ENCODE measurements at places on chromosomes 2 and 18. TPM values are rescaled to one million over a fixed set of nuclear protein-coding genes. Genes with fewer than 3 reads are reported as not detected.

DNA sequence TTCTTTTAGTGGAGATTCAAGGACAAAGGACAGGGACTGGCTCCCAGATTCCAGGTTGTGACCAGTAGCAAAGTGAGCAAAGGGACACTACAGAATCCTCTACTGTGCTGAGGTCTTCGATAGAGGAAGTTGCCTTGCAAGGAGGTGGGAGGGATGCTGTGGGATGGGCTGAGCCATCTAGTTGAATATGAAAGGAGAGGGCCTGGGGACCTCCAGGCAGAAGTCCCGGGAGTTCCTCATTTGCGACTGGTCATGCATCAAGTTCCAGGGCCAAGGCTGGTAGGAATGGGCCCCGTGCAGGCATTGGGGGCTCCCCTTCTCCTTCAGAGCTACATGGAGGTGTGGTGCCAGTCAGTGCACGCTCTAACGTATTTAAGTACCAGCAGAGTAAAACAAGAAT is 12.6 kb upstream of the PROM2 start:
- no peak for DNase-seq

DNA sequence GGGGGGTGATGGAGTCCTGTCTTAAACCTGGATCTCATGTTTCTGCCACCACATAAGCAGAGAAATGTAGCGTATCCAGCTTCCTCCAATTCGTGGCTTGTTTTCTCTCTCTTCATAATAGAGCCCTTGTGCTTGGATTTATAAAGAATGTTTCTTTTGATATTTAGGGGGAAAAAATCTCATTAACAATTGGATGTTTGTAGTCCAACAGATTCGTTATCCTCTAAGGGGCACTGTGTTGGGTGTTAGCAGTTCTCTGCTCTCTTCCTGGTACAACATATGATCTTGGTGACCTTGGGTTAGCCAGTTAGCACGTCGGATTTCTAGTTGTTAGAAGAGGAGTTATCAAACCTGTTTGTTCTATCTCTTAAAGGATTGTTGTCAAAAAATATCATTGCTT is 127.8 kb downstream of the FMNL2 start:
- no peak for DNase-seq

GRCh38 chr2:179898873-179899272 is 37.5 kb upstream of the ZNF385B start:
- DNase-seq: peak; percentile 79

The NEU2 gene
- total RNA-seq: 4.0 TPM

GRCh38 chr18:41513438-41513837 is 441.6 kb upstream of the PIK3C3 start:
- DNase-seq: no peak

DNA sequence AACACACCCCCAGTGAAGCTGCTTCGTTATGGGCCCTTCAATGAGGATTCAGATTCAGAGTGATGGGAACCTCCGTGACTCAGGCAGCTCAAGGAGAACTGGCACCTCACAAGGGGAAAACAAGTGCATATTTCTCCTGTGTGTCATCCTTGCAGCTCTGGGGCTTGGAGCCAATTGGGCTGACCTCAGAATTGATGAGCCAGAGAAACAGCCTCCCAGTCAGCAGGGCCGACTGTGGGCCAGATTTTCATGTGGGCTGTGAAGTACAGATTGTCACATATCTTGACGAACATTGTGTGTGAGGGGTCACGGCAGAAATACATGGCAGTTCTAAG is 189.6 kb upstream of the SP5 start:
- peak; percentile 97 for DNase-seq

The BOK gene
- total RNA-seq: 39.3 TPM

- DNase-seq: peak; percentile 74
Measured at GRCh38 chr18:49656073-49656692, 94.3 kb downstream of the LIPG start.

DNA sequence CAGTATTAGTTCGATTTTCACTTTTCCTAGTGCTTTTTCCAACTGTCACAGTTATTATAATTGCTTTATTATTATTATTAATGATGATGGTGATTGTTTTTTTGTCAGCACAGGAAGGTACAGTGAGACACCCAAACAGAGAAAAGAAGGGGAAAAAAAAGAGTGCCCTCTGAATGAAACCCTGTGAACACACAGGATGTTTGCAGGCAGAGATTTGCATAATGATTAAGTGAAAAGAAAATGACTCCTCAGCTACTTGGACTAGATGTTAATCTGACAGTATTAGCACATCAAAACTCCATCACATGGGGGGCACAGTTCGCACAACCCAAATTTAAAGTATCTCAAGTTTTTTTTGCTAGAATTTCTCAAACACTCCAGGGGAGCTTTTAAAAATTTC is 32.9 kb downstream of the ADD2 start:
- no peak for DNase-seq

The DOK6 gene
- not detected for total RNA-seq

DNA sequence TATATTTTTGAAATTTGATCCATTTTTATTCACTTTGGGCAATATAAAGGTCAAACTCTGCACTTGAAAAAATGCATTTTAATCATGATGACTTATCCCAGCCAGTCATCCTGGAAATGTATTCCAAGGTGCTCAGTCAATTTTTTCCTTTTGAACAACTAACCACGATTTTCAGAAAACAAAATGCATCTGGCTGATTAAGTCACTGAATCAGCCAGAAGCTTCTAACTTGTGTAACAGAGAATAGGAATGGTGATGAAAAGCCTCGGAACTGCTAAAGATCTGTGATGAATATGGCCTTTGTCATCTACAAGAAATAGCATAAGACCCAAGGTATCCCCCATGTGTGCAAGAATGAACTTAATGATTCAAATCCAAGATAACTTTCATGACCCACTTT is 572.7 kb downstream of the EPHA4 start:
- peak; percentile 49 for DNase-seq

DNA sequence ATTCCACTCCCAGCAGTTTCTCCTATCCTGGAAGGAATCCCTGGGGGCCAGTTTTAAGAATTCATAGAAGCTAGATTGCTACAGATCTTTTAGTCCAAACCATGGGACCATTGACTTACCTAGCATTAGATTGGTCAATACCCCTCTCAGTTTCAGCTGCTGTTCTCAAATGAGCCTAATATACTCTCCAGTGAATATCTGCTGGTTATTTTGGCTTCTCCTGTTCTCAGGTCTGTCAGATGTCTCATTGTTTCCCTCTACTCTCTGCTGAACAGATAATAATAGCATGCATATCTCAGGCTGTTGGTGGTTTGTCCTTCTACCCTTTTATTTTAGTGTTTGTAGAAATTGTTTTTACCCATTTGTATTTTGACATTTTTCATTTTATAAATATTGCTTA is 99.5 kb downstream of the FHOD3 start:
- DNase-seq: no peak

DNA sequence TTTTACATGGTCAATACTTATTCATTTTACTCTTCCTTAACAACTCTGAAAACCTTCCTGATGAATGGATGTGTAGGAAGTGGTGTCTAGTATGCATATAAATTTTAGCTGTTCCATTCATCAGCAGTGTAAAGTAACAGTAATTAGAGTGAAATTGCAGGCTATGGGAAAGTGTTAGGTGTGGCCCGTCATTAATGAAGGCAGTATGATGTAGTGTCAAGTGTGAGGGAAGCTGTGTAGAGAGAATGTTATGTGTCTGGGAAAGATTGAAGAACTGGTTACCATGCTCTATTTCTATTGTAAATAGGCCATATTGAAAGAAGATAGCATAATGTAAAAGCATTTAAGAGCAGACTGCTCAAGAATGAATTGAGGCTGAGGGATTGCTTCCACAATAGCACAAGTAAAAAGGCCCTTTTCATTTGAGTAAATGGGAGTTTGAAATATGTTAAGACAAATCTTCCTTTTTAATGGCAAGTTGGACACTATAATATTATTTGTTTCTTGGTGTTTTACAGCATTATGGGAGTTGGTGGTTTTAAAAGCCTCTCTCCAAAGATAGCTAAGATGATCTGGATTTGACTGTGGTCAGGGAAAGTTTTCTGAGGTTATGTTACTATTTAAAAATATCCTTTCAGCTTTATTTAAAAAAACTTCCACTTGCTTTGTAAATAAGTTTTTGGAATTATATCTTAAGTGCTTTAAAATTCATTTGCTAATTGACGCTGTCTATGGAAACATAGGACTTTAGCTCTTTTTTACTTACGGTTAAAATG is 401.0 kb upstream of the ZEB2 start:
- DNase-seq: no peak

- no peak for DNase-seq
Measured at GRCh38 chr2:165013944-165014619, 58.8 kb upstream of the SLC38A11 start.

DNA sequence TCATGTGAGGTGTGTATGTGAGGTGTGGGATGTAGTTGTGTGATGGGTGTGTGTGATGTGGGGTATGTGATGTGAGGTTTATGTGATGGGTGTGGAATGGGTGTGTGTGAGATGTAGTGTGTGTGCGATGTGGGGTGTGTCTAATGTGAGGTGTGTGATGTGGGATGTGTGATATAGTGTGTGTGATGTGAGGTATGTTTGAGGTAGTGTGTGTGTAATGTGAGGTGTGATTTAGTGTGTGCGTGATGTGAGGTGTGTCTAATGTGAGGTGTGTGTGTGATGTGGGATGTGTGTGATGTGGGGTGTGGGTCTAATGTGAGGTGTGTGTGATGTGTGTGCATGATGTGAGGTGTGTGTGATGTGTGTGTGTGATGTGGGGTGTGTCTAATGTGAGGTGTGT is 55.3 kb downstream of the TWIST2 start:
- no peak for DNase-seq

The DPYSL5 gene
- not detected for total RNA-seq

- DNase-seq: no peak
Measured at GRCh38 chr2:241020629-241021190, 22.3 kb downstream of the SNED1 start.

The CAVIN2 gene
- total RNA-seq: 0.07 TPM

DNA sequence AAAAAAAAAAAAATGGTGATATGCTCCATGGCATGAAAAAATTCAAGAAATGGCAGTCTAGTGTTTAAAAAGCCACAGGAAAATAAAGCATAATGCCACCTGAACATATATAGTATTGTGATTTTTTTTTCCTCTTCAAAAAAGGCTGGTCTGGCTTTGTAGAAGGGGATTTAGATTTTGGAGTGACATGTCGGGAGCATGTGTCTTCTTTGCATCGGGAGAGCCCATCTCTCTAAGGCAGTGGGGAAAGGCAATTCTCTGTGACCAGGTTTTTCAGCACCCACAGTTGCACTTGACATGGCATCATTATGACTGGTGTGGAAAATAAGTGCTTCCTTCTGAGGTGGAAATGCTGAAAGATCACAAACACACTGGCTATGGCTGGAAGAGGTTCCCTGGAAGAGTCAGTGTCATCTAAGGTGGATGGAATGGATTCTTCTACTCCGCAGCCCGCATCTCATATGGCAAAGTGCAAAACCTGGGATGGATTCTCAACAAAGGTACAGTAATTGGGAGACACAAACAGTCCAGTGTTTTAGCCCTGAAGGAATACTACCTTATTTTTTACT is 172.5 kb downstream of the AGAP1 start:
- peak; percentile 80 for DNase-seq

GRCh38 chr2:47002480-47003381 is 87.1 kb upstream of the MCFD2 start:
- peak; percentile 16 for DNase-seq

- DNase-seq: no peak
Measured at GRCh38 chr2:207162316-207162715, 3.4 kb downstream of the KLF7 start.

DNA sequence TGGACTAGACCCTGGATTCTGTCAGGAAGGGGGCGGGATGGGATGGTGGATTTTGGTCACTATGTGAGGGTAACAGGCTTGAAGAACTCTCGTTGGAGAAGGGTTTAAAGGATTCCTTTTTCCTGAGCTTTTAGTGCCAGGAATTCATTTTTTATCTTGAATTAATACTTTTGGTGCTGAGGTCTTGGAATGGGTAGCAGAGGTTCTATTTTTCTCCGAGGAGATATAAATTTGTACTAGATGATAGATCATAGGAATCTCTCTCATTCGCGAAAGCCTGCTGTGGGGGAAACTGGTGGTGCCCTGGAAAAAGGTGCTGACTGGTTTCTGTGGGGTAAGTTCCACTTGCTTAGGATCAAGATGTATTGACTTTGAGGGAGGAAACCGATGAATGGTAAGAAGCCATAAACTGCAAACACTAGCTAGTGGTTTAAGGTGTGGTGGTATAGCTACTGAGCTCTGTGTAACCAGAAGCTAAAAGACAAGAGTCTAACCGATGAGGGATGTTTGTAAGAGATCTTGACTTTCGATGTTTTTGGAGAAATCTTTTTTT is 706 bp downstream of the AGPS start:
- peak; percentile 62 for DNase-seq

DNA sequence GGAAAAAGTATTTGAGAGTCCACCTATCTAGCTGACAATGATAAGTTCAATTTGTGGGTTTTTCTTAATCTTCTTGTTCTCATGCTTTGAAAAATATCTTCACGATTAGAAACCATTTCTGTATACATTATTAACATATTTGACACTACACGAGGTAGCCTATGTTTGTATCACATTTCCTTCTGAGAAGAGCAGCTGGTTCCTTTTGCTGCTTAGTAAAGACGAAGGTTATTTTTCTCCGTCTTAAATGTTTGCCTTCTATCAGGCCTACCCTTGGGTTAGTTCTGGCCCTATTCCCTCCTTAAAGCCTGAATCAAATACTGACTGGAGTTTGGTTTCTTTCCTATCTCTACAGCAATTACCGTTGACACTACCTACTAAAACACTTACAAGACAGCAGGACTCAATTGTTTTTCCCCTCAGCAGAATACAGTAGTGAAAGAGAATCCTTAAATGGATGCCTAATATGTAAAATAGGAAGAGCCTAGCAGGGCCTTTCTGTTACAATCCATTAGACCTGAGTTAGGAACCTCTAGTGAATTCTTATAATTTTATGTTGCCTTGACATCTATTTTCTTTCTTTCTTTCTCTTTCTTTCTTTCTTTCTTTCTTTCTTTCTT is 790.4 kb downstream of the EPHA4 start:
- no peak for DNase-seq

DNA sequence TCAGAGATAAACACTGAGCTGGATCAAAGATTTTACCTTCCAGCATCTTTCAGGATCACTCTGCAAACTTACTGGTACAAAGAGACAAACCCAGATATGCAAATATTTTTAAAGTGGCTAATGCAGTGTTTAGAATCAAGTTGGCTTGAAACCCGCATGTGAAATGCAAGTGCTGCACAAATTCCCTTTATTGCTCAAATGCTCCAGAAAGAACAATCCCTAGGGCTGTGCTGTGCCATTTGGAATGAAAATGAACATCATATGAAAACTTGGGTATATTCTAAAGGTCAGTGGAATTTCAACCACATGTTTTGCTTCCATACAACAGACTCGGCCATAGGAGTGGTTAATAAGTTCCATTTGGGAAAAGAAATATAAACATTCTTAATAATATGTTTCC is 139.1 kb downstream of the VWC2L start:
- no peak for DNase-seq

- peak; percentile 88 for DNase-seq
Measured at GRCh38 chr2:156896294-156896693, 361.2 kb upstream of the GALNT5 start.
